ENCODE measurements at places on chromosomes 7 and 10.

- no peak for DNase-seq
Observed at GRCh38 chr7:117190104-117190503, 132.8 kb downstream of the WNT2 start.

GRCh38 chr10:33655165-33655815, 320.8 kb upstream of the NRP1 start:
- DNase-seq, result no peak

DNA sequence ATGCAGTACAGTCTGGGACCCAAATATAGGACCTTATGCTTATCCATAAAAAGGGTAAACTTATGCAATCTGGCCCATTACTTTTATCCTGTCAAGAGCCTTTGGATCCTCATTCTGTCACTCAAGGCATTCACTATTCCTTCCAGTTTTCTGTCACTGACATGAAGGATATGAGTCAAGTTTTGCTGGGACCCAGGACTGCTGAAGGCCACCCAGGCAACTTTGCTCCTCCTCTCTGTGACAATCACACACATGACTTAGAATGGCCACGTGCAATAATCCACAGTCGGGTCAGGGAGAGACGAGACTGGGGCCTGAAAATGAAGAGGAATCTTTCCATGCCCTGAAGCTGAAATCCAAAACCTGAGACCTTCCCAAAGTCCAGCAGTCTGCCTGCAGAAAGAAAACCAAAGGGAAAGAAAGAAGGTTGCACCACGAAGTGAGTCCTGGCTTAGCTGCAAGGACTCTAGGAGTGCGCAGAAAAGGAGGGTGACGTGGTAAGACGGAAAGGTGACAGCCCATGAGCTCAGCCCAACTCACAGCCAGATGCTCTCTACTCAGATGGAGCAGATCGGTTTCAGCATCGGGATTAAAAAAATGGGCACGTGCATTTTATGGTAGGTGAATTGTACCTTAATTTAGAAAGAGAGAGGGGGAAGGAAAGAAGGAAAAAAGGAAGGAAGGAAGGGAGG, 67.2 kb downstream of the VOPP1 start:
- peak; percentile 22 for DNase-seq

DNA sequence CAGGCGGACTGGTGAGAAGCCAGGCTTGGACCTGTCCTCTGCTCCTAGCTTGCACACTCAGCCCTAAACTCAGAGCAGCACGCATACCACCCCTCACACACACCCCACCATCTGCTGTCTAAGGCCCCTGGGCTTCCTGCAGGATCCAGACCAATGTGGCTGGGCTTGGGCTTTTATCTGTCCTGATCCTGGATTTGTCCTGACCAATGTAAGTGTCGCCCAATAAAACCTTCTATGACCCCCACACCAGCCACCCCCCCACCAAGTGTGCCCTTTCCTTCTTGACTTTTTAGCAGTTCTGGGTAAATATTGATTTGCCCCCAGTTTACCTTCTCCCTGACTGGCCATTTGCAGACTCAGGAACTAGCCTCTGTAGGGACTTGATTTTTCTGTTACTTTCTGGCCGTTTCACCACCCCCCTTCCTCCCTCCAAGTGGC, 1.7 kb upstream of the HOXA13 start:
- no peak for DNase-seq

DNA sequence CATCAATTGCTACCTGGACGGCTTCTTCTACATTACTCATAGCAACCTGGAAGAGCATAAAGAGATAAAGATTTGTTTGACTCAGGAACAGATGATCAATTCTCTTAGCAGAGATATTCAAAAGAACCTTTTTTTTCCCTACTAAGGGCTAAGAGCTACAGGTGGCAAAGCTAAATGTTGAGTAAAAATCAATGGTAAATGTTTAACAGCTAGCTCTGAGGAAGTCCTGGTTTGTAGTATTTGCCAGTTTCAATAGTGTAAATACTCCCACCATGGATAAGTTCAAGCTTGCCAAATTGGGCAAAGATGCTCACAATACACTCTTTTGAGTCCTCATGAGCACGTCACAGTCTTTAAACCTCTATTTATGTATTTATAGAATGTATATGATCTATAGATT, 64.0 kb downstream of the AKR1E2 start:
- DNase-seq, result no peak

DNA sequence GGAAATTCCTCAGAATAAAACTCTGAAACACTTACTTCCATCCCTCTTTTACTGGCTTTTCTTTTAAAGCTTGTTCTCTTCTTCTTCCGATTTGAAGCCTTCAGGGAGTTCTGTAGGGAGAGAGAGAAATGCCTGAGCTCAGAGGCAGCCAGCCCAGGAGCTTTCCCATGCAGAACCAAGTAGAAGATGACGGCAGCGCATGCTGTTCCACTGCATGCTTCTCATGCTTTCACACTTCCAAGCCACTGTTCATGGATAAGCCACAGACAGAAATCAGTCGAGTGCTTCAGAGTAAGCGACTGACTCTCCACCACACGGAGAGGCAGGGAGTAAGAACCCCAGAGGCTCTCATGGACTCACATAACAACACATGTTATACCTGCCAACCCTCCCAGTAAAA, 237.3 kb downstream of the DGKI start:
- no peak for DNase-seq

DNA sequence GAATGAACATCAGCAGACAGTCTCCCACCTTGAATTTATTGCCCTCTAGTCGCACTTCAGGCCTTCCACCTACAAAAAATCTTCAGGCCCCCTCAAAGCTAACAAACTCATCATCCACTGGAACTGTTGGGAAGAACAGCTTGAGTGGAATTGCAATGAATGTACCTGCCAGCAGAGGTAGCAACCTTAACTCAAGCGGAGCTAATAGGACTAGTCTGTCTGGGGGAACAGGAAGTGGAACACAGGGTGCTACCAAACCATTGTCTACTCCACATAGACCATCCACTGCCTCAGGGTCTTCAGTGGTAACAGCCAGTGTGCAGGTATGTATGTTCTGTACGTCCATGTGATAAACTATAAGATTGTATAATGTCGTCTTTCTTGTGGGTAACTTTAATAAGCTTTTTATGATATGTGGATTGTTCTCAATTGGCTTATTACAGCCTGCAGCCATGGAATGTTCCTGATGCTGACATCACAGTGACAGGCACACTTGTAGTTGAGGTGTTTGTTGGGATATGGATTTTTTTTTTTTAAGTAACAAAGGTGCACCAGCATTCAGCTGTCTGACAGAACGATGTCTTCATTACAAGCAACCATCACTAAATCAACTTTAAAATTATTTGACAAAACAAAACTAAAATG, 53.3 kb downstream of the UBN2 start:
- no peak for DNase-seq

DNA sequence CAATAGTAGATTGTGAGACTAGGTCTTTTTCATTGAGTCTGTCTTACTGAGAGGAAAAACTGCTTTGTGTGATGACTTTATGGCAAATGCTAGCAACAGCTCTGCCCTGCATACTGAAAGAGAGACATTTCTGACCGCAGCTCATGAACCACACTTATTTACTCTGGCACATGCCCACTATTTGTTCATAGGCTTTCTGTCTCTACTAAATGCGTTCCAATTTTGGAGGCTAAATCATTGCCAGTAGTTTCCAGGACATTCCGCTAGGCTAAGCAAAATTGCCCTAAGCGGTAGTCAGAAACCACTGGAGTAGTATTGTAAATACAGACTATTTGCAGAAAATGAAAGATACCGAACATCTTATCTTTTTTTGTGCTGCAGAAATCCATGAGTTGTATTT, 55.6 kb upstream of the DLX6 start:
- no peak for DNase-seq

- no peak for DNase-seq
Observed at GRCh38 chr10:130495891-130496636, 359.9 kb downstream of the GLRX3 start.

GRCh38 chr10:113914956-113915355, 60.5 kb downstream of the NHLRC2 start:
- DNase-seq, result no peak

GRCh38 chr10:1214071-1214675, 158.0 kb downstream of the WDR37 start:
- DNase-seq, result no peak

DNA sequence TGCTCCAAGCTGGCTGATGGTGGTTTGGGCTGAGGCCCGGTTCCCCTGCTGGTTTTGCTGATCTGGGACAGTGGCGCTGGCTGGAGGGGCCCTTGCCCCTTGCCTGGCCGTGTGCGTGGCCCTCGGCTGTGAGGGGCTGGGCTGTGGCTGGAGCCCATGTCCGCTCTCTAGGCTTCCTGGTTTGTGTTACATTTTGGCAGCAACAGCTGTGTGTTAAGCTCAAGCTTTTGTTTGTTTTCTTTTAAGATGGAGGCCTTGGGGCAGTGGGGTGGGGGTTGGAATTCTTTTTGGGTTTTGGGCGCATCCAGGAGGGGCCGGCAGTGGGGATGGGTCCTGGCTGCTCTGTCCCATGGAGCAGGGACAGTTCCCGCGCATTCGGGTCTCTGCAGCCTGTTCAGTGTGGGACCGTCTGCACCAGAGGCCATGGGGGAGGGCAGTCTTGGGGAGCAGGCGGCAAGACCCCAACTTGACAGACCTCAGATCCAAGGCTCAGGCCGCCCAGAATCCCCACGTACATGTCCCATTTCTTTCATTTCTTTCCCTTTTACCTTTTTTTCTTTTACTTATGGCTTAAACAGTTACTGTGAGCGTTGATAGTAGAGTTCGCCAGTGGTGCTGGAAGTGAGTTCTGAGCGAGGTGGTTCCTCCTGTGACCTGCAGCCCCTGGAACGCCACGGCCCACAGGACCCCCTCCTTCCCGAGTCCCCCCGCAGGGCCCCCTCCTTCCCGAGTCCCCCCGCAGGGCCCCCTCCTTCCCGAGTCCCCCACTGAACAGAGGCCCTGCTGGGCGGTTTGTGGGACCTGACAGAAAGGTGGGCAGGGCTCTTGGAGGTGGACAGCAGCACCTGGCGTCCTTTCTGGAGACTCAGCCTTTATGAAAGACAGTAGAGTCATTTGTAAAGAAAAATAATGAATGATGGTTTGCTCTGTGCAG, 75.3 kb downstream of the INPP5A start:
- DNase-seq, result no peak

DNA sequence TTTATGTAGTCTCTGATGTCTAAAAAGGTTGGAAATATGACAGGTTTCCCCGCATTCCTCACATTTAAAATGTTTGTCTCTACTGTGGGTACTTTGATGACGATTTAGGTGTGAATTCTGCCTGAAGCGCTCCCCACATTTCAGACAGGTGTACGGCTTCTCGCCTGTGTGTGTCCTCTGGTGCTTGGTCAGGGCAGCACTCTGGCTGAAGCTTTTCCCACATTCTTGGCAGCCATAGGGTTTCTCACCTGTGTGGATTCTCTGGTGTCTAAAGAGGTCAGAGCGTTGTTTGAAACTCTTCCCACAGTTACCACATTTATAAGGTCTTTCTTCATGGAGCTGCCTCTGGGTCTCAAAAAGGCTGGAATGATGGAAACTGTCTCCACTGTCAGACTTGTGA, 6.3 kb downstream of the ZNF394 start:
- DNase-seq, result no peak

- DNase-seq, result peak; percentile 30
Observed at GRCh38 chr7:99120916-99121315, 23.0 kb downstream of the SMURF1 start.

DNA sequence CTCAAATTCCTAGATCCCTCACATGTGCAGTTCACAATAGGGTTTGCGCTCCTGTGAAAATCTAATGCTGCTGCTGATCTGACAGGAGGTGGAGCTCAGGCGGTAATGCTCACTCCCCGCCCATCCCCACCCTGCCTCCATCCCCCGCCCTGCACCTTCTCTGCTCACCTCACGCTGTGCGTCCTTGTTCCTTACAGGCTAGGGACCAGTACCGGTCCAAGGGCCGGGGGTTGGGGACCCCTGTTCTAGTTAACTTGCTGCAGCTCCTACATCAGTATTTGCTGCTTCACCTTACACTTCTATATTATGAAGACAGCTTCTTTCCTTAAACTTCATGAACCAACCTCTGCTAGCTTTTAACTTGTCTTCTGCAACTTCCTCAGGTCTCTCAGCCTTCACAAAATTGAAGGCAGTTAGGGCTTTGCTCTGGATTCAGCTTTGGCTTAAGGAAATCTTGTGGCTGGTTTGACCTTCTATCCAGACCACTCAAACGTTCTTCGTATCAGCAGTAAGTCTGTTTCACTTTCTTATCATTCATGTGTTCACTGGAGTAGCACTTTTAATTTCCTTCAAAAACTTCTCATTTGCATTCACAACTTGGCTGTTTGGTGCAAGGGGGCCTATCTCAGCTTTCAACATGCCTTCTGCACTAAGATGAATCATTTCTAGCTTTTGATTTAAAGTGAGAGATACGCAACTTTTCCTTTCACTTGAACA, 1.7 kb upstream of the TNKS2 start:
- peak; percentile 30 for DNase-seq

DNA sequence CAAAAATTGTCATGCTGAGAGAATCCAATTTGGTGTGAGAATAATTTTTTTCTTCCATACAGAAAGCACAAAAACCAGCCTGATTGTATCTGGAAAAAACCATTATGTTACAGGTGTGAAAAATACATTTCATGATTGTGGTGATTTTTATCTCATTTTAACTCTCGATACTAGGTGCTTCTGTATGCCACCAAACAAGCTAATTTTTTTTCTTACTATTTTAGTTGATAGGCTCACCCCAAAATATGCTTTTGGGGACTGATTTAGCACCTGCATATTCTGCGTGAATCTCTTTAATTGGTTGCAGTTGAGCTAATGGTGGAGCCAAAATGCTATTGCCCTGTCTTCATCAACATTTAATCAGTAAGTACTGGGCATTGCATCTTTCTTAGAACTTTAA, 1.9 kb downstream of the DMTF1 start:
- DNase-seq, result no peak

DNA sequence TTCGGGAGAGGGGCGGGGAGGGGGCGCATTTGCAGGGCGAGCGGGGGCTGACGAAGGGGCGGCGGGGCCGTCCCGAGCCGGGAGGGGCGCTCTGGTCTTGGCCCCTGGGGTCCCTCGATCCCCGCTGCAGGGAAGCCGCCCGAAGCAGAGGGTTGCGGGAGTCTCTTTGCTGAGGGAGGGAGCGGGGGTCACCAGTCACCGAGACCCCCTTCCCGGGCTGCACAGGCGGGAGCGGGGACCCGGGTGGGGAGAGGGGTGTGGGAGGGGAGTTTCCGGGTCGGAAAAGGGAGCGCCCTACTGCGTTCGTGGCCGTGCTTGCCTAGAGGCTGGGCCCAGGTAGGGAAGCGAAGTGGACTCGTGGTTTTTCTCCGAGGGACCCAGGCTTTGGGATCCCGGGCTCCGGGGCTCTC, 422 bp downstream of the AP1S1 start:
- DNase-seq, result no peak

- DNase-seq, result no peak
Observed at GRCh38 chr10:120944586-120945125, 93.5 kb downstream of the WDR11 start.

DNA sequence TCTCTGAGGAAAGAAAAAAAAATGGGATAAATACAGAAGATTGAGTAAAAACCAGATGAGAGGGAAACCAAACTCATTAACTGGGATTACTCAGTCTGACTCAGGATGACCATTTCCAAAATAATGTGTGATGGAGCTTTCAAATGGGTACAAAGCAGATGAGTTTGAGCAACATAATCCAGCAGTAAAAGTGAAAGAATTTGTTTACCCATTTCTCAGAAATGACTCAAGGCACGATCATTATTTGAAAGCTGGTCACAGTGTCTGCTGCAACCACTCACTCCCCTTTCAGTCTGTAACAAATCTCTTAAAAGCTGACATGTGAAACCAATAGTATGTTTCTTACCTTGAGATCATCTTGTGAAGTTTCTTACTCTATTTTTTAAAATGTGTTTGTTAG, 104.7 kb upstream of the KLF14 start:
- DNase-seq, result peak; percentile 30

- DNase-seq, result peak; percentile 13
Observed at GRCh38 chr7:30659312-30659711, 22.9 kb downstream of the CRHR2 start.
